ENCODE measurements at places on chromosomes 11 and 22. TPM values are rescaled to one million over a fixed set of nuclear protein-coding genes. Genes with fewer than 3 reads are reported as not detected.

COMMD9 gene
- total RNA-seq = 61.8 TPM

NUDT8 gene
- 56.0 TPM for total RNA-seq

OR4C3 gene
- total RNA-seq = not detected

EMID1 gene
- 0.84 TPM for total RNA-seq

FAM180B gene
- not detected for total RNA-seq

MAP6 gene
- 0.32 TPM for total RNA-seq

KCTD14 gene
- 2.3 TPM for total RNA-seq

BLID gene
- total RNA-seq = 0.56 TPM

ZNF280B gene
- 0.04 TPM for total RNA-seq

NXPE2 gene
- not detected for total RNA-seq

All from esophagus mucosa (tissue), 1 donor.